Stimulated activated CD4-positive, alpha-beta T cell treated with anti-CD3 and anti-CD28 coated beads, Interleukin-1b, Interleukin-23, amount 100 ng/mL, for 48 hours (primary cell): ENCODE measurements at places on chromosomes 7 and 10.
A peak's percentile ranks its signal among the peaks of the same experiment; 100 is the strongest.

- DNase-seq, result no peak
Measured at GRCh38 chr7:93972029-93972725, 32.0 kb downstream of the BET1 start.

- no peak for DNase-seq
Measured at GRCh38 chr10:87092376-87092860, 2.2 kb downstream of the GLUD1 start.

GRCh38 chr7:359766-360361 is 69.9 kb downstream of the FOXL3 start:
- DNase-seq, result no peak

- no peak for DNase-seq
Measured at GRCh38 chr7:100895701-100895955, at the start of gene ACHE. Gene ACHE (minus strand): TSS chr7:100895888. CDS start chr7:100894232, 1,656 bp downstream.

- no peak for DNase-seq
Measured at GRCh38 chr10:110073896-110074295, 66.1 kb downstream of the ADD3 start.

- no peak for DNase-seq
Measured at GRCh38 chr10:60728056-60728455, 50.2 kb upstream of the CDK1 start.

DNA sequence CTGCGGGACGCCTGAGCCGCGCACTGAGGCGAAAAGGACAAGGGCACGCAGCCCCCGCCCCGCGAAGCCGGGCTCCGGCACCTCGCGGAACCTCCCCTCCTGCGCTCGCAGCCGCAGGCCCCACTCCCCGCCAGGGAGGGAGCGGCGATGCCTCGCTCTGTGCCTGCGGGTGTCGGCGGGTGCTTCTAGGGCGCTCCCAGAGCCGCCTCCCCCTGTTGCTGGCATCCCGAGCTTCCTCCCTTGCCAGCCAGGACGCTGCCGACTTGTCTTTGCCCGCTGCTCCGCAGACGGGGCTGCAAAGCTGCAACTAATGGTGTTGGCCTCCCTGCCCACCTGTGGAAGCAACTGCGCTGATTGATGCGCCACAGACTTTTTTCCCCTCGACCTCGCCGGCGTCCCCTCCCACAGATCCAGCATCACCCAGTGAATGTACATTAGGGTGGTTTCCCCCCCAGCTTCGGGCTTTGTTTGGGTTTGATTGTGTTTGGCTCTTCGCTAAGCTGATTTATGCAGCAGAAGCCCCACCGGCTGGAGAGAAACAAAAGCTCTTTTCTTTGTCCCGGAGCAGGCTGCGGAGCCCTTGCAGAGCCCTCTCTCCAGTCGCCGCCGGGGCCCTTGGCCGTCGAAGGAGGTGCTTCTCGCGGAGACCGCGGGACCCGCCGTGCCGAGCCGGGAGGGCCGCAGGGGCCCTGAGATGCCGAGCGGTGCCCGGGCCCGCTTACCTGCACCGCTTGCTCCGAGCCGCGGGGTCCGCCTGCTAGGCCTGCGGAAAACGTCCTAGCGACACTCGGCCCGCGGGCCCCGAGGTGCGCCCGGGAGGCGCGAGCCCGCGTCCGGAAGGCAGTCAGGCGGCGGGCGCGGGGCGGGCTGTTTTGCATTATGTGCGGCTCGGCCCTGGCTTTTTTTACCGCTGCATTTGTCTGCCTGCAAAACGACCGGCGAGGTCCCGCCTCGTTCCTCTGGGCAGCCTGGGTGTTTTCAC is 519 bp downstream of the ITGB8 start:
- DNase-seq, result peak; percentile 25

DNA sequence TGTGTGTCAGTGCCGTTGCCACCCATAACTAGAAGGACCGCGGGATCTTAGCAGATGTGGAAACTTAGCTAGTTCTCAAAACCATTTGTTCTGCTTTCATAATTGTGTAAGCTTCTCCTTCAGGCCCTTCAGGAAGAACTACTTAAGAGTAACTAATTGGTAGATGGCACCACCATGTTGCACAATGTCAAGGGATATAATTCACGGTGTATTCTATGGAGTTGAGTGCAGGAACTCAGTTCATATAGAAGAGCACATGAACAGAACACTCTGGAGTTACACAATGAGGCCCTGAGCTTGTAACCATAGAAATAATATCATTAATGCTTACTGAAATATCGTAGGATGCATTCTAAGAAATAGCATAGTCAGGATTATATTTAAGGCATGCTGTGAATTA is 126.5 kb upstream of the GAD2 start:
- no peak for DNase-seq

DNA sequence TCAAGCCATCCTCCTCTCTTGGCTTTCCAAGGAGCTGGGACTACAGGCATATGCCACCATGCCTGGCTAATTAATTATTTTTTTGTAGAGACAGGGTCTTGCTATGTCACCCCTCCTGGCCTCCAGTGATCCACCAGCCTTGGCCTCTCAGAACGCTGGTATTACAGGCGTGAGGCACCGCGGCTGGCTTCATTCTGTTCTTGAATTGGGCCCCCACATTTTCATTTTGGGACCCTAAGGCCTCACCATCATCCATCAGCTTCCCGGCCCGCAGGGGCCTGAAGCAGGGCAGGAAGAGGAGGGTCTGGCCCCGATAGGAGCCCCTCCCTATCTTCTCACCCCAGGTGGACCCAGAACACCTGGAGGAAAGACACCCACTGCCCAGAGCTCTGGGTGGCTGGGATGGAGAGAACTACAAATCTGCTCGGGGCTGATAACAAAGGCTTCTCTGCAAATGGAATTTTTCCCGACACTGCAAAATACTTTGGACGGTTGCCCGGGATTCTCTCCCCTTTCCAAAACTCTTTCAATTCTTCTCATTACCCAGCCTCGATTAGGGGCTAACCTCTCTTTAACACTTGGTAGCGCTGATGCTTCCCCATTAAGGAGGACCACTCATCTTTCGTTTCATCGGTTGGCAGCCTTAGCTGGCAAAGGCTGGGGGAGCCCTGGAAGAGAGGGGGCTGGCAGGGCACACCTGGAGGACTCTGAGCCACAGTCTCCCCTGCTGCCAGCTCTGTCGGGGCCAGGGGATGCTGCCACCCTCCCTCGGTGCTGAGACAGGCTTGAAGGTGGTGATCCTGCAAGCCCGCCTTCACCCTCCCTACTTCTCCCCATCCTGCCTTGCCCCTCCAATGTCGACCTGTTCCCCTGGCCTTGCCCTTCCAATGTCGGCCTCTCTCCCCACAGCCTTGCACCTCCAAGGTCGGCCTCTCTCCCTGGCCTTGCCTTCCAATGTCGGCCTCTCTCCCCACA is 81.0 kb upstream of the GNA12 start:
- no peak for DNase-seq

DNA sequence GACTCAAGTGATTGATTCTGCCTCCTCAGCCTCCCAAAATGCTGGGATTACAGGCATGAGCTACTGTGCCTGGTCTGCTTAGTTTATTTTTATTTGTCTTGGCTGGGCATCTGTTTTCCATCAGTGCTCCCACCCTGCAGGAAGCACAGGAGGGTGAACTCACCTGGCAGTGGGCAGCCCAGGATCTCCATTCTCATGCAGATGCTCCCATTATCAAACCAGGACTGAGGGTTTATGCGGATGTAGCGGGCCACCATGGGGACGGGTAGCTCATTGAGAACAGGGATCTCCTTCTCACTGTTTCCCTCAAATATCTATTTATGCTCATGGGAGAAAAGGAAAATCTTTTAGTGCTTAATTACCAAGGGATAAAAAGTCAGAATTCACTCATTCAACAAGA is 93.8 kb downstream of the CPXM2 start:
- no peak for DNase-seq

- no peak for DNase-seq
Measured at GRCh38 chr10:129309565-129309964, 157.5 kb upstream of the MGMT start.

GRCh38 chr7:68682910-68683309 is 915.4 kb upstream of the AUTS2 start:
- no peak for DNase-seq

DNA sequence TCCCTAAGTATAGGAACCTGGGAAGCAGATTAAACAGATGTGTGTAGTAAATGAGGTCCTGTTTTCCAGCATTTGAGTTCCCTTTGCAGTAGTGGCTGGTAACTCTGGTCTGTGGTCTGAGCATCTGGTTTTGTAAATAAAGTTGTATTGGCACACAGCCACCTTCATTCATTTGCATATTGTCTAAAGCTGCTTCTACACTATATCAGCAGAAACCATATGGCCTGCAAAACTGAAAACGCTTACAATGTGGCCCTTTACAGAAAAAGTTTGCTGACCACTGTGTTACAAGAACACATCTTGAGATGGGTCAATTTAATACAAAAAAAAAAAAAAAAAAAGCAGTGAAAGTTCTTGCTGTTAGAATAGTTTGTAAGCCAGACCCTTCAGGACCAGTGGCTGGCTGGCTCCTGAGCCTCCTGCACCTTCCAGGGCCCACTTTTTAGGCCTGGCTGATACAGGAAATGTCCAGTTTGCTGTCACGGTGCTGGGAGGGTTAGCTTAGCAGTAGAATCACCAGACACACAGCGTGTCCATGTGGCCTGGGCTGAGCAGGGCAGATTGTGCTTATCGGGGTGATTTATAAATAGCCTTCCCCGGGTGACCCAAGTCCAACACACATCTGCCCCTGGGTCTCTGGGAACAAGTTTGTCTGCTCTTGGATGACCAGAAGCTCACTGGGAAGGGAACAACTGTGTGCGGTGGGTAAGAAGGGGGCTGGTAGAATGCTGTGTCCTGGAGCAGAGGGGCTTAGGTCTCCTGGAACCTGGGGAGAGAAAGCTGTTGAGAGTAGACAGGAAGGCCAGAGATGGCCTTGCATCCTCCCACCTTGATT is 1.4 kb downstream of the C10orf71 start:
- DNase-seq, result no peak

DNA sequence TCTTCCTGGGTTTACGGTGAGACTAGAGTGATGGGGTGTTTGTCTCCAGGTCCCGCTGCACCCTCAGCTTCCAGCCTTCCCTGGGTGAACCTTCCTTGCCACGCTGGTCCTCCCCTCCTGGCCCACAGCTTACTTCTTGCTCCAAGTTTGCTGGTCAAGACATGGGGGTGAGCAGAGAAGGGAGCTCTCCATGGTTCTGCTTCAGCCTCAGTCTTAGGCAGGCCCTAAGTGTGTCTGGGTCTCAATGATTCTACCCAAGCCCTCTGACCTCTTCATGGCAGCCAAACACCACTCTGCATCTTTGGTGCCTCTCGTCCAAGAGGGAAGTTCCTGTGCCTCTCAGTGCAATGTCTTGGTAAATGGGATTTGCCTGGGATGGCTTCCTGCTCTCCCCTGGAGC is 356.5 kb upstream of the KLF6 start:
- no peak for DNase-seq

DNA sequence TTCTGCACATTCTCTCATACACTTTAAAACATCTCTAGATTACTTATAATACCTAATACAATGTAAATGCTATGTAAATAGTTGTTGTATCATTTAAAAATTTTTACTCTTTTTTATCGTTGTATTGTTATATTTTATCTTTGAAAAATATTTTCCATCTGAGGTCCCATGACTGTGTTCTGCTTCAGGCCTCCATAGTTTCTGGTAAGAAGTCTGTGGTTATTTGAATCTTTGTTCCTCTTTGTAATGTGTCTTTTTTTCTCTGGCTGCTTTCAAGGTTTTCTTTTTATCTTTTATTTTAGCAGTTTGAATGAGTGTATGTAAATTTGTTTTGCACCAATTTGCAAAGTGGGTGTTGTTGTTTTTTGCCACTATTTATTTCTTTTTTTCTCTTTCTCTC is 263.1 kb downstream of the RPS24 start:
- DNase-seq, result no peak

DNA sequence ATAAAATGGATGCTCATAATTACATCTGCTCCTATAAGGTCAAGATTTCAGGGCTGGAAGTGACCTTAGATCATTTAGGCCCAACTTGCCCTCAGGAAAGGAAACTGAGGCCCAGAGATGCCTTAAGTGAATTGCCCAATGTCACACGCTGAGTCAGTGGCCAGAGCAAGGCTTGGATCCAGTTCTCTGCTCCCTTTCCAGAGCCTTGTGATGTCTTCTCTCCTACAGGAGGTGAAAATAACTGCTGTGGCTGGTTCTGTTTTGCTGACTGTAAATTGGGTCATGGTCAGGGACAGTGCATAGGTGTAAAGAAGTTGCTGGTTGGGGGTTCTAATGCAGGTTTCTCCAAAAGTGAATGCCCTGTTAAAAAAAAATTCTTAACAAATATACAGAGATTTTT is 91.3 kb downstream of the TCF7L2 start:
- DNase-seq, result no peak

DNA sequence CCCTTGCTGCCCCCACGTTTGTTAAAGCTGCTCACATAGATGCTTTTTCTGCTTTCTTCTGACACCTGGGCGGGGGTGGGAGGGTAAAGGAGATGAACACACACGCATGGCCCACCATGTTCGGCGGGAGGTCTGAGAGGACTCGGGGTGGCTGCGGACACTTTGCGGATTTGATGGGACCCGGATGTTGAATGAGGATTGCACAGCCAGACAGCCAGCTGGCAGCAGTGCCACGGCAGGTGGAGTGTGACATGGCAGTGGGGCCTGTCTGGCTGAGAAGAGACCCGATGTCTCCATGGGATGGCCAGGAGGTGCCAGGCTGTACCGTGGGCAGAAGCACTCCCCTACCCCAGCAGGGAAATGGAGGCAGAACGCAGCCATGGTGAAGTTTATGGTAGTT is 31.2 kb downstream of the PPP2R2D start:
- no peak for DNase-seq

DNA sequence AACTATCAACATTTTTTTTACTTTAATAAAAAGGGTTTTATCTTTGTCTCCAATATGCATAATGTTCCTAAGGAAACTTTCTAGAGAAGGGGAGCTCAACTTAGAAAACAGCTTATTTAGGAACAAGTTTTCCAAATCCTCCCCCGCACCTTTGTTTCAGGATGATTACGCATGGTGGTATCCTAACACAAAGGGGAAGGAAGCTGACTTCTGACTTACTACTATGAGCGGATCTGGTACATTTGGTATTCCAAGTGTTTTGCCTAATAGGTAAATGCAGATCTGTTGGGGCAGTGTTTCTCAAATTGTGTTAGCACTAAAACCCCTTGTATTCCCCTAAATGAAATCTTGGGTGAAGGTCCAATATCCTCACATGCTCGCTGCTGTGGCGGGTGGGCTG is 229.3 kb upstream of the KLF14 start:
- no peak for DNase-seq

DNA sequence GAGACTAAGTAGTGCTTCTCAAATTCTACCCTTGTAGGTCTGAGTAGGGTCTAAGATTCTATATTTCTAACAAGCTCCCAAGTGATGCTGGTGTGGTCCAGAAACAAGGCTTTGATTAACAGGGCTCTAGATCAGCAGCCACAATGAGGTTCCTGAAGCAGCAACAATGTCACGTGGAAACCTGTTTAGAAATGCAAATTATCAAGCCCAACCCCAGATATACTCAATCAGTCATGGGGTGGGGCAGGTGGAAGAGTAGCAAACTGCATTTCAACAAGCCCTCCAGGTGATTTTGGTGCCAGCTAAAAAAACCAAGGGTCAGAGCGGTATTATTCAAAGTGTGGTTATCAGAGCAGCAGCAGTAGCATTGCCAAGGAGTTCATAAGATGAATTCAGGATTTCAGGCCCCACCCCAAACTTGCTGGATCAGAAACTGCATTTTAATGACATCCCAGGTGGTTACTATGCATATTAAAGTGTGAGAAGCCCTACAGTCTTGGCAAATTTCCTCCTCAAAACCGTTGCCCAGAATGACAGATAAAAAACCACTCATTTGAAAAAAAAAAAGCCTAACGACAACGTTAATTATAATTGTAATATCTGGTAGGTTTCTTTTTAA is 199.2 kb downstream of the AHR start:
- no peak for DNase-seq

GRCh38 chr7:130878785-130879184 is 144.8 kb upstream of the KLF14 start:
- no peak for DNase-seq
